ENCODE measurements at places on chromosomes 6 and 20.

- peak; percentile 71 for DNase-seq
Measured at GRCh38 chr20:38790200-38791053, 15.1 kb upstream of the PPP1R16B start.

GRCh38 chr6:29743568-29743967 lies 20.3 kb downstream of the HLA-F start:
- no peak for DNase-seq

- peak; percentile 9 for DNase-seq
Measured at GRCh38 chr6:141153563-141153962, 979.2 kb upstream of the GJE1 start.

GRCh38 chr20:33465481-33466302 lies 22.1 kb upstream of the SNTA1 start:
- no peak for DNase-seq

All from activated CD4-positive, alpha-beta T cell treated with anti-CD3 and anti-CD28 coated beads, Interleukin-2, amount 10 ng/mL, durations not matched to agents 7 days and 5 days (primary cell).